GM20000 (cell line): ENCODE measurements at places on chromosomes 13 and 19.

DNA sequence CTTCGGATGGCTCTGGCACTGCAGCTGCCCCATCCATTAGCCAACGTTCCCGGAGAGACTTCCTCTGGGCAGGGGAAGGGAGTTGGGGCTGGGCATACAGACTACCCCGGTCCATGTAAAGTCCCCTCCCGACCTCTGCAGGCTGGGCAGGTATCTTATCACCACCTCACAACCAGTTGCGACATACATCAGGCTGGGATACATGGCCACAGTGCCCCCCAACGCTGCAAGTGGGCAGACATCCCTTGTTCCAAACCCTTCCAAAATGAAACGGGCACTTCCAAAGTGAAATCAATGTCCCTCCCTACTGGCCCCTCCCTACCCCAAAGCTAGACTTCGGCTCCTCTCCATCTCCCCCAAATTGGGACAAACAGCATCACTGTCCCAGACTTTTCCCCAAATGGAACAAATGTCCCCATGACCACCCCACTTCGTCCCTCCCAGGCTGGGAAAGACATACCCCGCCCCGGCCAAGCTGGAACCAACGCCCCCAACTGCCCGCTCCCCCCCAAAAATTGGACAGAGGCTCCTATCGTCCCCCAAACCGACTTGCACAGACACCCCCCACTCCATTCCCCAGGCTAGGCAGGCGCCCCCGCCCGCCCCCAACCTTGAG is 5.0 kb downstream of the PALM3 start:
- DNase-seq = peak; percentile 33

DNA sequence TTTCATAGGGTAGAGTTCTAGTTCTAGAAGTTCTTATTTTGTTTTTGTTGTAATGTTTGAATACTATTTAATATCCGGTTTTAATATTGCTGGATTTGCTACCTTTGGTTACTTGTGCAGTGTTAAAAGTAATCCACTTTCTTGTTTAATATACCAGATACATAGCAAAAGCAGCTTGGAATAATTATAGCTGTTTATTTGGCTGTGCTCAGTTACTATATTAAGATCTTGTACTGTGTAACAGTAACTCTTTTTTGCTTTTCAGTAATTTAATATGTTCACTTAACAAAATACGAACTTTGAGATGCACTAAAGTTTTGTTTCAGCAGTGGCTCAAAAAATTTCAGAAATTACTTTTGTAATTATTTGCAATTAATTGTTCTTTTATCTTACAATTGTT is 50.9 kb downstream of the AKAP11 start:
- DNase-seq = no peak

GRCh38 chr13:73096638-73097037 is 37.8 kb downstream of the KLF5 start:
- no peak for DNase-seq

- DNase-seq = no peak
These were observed 25.4 kb downstream of the SERP2 start for GRCh38 chr13:44399074-44399473.

DNA sequence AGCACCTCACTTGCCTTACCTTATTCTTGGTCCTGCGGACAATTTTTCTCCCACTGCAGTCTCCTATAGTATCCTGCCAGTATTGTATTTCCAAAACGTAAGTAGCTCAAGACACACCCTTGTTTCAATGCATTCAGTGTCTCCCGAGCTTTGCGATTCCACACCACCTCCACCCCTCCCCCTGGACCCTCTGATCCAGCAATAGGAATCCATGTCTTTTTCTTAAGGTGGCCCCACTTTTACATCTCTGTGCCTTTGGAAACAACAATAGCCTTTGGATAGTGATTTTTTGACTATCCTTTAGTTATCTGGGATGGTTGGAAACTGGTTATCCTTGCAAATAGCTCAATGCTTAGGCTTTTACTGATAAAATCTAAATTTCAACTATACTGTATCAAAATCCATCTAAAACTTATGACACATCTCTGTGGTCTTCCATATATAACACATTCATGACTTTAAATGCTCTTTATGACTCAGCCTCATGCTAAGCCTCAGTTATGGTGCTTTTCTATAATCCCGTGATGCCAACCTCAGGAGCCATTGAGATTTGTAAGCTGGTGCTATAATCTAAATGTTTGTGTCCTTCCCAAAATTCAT is 27.1 kb downstream of the FAM216B start:
- DNase-seq = no peak

DNA sequence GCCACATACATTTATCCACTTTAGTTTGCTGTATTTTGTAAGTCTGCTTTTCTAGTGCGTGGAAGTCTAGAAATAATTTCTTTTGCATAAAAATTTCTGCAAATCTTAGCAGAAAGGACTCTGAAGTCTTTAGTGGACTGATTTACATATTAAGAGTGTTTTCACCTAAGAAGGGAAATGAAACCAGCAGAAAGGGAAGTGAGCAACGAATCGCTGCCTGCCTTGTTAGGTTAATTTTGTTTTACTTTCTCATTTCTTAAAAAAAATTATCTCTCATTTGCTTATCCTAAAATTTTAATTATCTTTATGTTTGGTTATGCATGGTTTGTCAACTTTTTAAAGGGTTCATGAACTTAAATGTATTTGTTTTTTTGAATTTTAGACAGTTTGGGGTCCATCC is 767 bp upstream of the GPR18 start:
- DNase-seq = peak; percentile 61

GRCh38 chr13:112697756-112698655 is 8.2 kb downstream of the ATP11A start:
- no peak for DNase-seq

DNA sequence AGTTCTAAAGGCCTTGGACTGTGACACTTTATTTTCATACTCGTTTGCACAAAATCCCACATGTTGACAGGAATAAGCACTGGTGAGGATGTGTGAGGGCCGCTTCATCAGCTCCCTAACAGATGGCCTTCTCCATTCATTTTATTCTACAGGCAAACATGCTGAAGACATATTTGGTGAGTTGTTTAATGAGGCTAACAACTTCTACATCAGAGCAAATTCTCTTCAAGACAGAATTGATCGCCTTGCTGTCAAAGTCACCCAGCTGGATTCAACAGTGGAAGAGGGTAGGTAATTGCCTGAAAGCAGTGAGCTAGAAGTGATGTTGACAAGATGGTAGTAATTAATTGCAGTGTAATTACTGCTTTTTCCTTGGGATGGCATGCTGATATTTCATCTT is 95.7 kb downstream of the GPR12 start:
- no peak for DNase-seq

DNA sequence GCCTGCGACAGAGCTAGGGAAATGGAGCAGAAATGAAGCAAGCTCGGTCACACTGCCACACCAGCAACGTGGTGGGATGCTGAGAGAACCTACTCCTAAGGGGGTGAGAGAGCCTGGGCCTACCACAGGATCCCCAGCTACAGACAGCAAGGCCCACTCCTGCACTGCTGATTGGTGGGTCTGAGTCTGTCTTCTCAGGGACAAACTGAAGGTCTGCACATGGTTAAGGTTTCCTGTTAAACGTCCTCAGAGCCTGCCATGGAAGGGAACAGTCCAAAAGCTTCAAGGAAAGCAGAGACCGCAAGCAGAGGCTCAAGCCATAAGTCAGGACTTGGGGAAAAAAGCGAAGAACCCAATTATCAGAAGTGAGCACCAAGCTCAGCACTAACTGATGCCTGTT is 53.5 kb upstream of the MED4 start:
- no peak for DNase-seq

DNA sequence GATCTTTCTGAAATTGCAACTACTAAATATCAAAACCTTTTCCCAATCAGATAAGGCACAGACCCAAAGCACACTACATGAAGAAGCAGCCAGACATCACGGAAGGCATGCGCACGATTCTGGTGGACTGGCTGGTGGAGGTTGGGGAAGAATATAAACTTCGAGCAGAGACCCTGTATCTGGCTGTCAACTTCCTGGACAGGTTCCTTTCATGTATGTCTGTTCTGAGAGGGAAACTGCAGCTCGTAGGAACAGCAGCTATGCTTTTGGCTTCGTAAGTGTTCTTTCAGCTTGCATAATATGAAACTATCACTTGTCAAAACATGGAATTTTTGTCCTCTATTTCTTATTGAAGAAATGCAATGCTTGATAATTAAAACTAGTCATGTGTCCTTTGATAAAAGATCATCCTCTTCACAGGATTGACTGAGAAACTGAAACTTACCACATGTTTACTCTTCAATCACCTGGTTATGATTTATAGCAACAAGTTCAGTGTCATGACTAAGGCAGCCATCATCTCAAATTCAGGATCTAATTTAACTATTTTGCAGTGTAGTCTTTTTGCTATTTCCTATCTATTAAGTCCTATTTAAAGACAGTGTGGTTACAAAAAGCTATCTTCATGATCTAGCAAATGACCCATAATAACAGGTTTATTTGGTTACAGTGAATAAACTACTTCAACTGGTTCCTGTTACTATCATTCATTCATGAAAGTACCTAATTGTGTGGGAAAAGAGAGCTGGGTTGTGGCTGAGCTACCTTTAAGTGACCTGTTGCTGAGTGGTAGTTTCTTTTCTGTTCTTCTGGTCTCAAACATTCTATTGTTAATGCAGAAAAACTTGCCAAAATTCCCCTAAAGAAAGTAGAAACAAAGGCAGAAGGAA is 6.5 kb downstream of the CCNA1 start:
- no peak for DNase-seq

DNA sequence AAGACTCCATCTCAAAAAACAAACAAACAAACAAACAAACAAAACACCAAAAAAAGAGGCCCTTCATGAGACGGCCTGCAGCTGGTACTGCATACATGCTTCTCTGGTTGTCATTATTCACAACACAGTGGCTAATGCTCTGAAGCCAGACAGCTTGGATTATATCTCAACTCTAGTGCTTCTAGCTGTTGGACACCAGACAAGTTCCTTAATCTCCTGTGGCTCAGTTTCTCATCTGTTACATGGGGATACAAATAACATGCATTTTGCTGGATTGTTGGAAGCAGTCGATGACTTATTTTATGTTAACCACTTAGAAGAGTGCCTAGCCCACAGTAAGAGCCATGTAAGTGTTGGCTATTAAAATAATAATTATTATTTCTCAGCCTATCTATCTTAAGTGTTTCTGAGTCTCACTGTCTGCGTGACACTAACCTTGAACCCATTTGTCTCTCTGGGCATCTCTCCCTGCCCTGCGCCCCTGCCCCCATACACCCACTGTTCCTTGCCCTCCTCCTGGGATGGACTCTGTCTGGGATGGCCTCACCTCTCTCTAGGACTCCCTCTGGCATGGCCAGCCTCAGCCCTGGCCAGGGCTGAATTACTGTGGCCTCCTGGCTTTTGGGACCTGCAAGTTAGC is 3.1 kb upstream of the JUNB start:
- no peak for DNase-seq

DNA sequence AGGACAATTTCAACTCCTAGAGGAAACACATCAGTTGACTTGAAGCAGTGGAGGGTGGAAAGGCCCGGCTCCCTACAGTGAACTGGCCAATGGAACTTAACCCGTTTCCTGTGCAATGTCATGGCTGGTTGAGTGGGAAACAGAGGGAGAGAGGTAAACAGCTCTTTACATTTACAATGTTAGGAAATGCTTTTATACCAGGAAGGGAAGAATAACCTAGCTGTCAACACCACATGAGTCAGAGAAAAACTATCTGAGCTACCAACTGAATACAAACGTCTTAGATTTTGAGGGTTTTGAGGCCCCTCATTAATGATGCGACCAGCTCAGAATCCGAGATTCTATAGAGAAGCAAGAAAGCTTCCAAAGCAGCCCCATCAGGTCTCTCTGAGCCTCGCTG is 36.7 kb downstream of the CARD8 start:
- DNase-seq = no peak

DNA sequence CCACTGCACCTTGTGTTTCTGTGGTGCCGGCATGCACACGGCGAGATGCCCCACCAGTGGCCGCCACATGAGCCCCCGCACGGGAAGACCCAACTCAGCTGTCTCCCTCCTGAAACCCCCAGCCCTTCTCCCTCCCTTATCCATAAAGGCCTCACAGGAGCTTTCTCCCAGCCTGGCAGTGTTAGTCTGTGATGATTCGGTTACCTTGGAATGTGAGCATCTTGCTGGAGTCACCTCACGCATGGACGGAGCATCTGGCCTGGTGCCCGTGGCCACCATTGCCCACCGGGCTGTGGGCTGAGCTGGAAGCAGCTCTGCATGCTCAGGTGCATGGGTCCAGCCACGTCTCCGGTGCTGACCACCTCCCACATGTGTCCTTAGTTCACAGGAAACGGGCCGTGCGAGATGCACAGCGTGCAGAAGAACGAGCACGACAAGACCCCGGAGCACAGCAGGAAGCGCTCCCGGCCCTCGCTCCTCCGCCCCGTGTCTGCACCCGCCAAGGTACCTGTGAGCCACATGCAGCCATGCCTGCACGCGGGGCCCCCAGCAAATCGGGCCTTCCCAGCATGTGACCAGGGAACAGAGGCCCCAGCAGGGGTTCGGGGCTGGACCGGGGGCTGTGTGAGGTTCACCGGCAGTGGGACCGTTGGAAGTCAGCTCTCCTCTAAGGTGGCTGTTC is 22.0 kb downstream of the SIN3B start:
- DNase-seq = no peak

GRCh38 chr19:24029941-24030636 is 56.9 kb upstream of the ZNF254 start:
- no peak for DNase-seq

GRCh38 chr19:6765738-6766356 is 1.4 kb downstream of the SH2D3A start:
- no peak for DNase-seq

DNA sequence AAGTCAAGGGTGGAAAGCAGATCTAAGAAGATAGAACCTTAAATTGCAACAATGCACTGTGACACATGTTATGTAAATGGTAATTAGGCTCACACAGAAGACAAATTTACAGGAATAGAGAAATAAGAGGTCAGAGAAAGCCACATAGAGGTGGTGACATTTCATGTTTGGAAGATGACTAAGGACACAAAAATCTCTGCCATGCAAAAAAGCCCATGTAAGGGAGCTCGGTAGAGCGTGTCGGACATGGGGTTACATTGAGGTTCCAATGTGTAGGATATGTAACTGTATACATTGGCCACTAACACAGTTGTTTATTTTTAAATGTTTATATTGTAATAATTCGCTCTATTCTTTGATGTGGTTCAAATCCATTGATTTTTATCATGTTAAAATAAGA is 33.7 kb downstream of the SUGT1 start:
- DNase-seq = no peak

DNA sequence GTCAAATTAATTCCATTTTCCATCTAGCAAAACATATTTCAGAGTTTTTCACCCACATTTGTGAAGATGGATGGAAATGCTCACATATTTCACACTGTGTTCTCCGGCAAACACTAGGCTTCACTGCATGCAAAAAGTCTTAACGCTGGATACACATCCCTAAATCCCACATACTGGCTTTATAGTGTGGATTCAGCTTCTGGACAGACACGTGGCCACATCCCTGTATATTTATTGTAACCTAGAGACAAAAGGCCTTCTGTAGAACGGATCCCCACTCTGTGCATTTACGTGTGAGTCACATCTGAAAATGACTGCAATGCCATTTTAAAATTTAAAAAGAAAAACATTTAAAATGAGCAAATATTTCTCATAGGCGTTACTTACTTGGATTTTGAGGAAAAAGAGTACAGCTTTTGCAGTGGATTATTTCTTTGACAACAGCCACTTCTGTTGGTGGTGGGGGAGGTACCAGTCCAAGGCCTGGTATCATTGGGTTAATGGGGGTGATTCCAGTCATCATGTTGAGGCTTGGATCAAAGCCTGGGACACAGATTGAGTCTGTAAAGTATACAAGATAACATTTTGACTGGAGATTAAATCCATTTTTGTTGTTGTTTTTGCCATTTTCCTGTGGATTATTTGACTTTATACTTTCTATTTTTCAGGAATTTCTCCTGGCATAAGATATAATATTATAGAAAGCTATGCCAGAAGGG is 337.7 kb downstream of the DNAJC15 start:
- DNase-seq = no peak
